Left lobe of liver (tissue), 2 donors: ENCODE measurements at places on chromosomes 2 and 18. TPM values are rescaled to one million over a fixed set of nuclear protein-coding genes. Genes with fewer than 3 reads are reported as not detected.

Gene ARL5A
- total RNA-seq = 21.1 TPM

Gene DDX1
- 33.0 TPM for total RNA-seq

Gene SLC25A52
- not detected for total RNA-seq

Gene TDRD15
- 0.93 TPM for total RNA-seq

Gene CYP1B1
- 6.1 TPM for total RNA-seq

Gene LIPG
- total RNA-seq = 89.4 TPM

Gene ABCG8
- total RNA-seq = 121 TPM

Gene IL36RN
- total RNA-seq = not detected

Gene FAM237A
- total RNA-seq = not detected

Gene STEAP3
- 120 TPM for total RNA-seq

Gene AMER3
- not detected for total RNA-seq

Gene SFT2D3
- 3.7 TPM for total RNA-seq

Gene CREG2
- total RNA-seq = not detected

Gene ADRA2B
- 11.4 TPM for total RNA-seq

Gene KCNIP3
- 1.6 TPM for total RNA-seq

Gene GALR1
- not detected for total RNA-seq

Gene TSPYL6
- total RNA-seq = not detected

Gene RFX8
- total RNA-seq = not detected

Gene EML6
- total RNA-seq = 1.6 TPM

Gene PTMA
- 213 TPM for total RNA-seq
